ENCODE measurements at places on chromosomes 2 and 18.

DNA sequence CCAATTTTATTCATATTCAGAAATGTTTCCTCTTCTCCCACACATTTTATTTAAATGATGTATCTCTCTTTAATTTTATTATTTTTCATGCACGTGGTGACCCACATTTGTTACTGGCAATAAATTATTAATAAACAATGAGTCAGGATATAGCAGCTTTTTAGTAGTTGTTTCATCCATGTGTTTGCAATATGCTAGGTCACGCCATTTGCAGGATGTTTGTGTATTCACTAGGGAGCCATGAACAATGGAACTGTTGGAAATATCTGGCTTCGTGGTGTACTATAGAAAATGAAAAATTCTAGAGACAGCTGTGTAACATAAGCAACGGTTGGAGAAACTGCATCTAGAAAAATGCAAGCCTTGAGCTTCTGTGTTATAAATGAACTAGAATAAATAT lies 176.0 kb upstream of the COL3A1 start:
- no peak for DNase-seq

GRCh38 chr2:237754626-237755248 lies 43.8 kb upstream of the RBM44 start:
- no peak for DNase-seq

- no peak for DNase-seq
These were observed 60.8 kb downstream of the RHOB start for GRCh38 chr2:20507711-20508110.

GRCh38 chr2:202842690-202843089 lies 28.9 kb downstream of the ICA1L start:
- DNase-seq = no peak
